ENCODE measurements at places on chromosomes 7 and 10. TPM values are rescaled to one million over a fixed set of nuclear protein-coding genes. Genes with fewer than 3 reads are reported as not detected.

DNA sequence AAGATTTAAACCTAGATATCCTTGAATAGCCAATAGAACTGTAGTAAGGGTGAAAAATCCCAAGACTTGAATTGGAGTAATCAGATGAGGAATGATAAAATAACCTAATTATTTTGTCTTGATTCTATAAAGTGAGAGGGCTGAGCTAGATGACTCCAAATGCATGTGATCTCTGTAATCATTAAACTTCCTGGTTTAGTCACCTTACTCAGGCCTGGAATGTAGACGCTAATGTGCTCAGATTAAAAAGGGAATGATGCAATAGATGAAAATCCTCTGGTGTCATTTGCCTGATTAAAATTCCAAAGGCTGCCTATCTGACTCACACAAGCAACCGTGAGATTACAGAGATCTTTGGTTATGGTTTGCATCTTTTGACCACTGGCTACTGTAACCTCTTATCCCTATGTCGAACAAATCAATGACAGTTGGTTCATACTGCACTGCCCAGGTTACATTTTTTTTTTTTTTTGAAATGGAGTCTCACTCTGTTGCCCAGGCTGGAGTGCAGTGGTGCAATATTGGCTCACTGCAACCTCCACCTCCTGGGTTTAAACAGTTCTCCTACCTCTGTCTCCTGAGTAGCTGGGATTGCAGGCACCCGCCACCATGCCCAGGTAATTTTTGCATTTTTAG lies 2.9 kb upstream of the HKDC1 start:
- no peaks in the 10 kb centered on the region for H3K27me3 ChIP-seq
- H3K27ac ChIP-seq, result no peak overlapping the region
- H3K4me1 ChIP-seq, result peaks cover 34% of the 10 kb centered on the region

GRCh38 chr7:127252778-127253280 lies at the start of gene GRM8:
Gene GRM8 (minus strand): TSS chr7:127252941.
- peaks cover 6% of the 10 kb centered on the region for H3K27me3 ChIP-seq
- DNase-seq, result no peak
- H3K4me3 ChIP-seq, result peak within 1 kb of the TSS; percentile 53

GRCh38 chr10:75035975-75036708 lies 75.3 kb upstream of the SAMD8 start:
- no peak overlapping the region for H3K27ac ChIP-seq
- DNase-seq, result no peak
- peaks cover 6% of the 10 kb centered on the region for H3K36me3 ChIP-seq
- no peaks in the 10 kb centered on the region for H3K4me1 ChIP-seq
- no peak overlapping the region for H3K4me3 ChIP-seq

- no peaks in the 10 kb centered on the region for H3K4me1 ChIP-seq
- H3K36me3 ChIP-seq, result no peaks in the 10 kb centered on the region
- no peak overlapping the region for H3K4me3 ChIP-seq
- no peak overlapping the region for H3K27ac ChIP-seq
- DNase-seq, result no peak
- no peaks in the 10 kb centered on the region for H3K27me3 ChIP-seq
Measured at GRCh38 chr10:94481410-94481809, 64.2 kb upstream of the HELLS start.

- H3K36me3 ChIP-seq, result no peaks in the 10 kb centered on the region
- no peak for DNase-seq
- no peaks in the 10 kb centered on the region for H3K27me3 ChIP-seq
- no peak overlapping the region for H3K4me3 ChIP-seq
- H3K4me1 ChIP-seq, result peaks cover 16% of the 10 kb centered on the region
Measured at GRCh38 chr10:122057841-122058413, 69.0 kb downstream of the TACC2 start.

DNA sequence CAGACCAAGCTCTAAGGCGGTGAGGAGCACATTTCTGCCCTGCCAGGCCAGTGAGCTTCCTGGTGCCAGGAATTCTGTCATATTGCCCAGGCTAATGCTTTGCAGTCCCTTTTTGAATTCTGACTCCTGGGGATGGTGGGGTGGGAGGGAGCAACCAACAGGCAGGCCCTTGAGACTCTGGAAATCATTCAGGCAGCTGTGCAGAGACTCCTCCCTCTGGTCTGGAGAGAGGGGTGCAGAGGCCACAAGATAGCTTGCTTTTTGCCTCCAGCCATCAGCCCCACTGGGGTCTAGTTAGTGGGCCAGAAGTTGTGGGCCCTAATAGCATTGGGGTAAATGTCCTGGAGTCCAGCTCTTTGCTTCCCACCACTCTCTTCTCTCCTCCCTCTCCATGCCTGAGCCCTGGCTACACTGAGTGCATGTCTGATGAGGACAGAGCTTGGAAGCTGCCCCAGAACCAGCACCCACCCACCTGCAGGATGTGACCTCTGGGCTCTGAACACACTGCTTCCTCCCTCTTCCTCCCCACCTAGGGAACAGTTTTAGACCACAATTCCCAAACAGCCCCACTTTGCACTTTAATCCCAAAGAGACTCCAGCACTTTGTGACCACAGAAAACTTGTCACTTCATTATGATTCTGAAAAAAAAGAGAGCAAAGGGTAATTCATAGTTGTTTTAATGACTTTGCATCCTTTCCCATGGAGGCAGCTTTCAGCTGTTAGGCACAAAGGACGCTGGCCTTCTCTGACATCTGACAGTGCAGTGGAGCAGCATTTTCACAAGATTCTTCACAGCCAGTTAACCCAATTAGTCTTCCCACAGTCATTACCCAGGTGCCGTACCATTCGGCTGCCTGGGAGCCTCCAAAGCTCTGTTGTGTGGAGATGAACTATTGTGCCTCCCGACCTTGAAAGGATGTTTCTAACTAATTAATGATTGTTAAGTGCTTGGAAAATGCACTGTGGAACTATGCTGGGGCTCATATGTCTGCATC lies 262.5 kb downstream of the TRIL start:
- H3K4me3 ChIP-seq, result no peak overlapping the region
- no peaks in the 10 kb centered on the region for H3K36me3 ChIP-seq
- peak overlapping the region; percentile 9 for H3K27ac ChIP-seq
- H3K4me1 ChIP-seq, result no peaks in the 10 kb centered on the region
- no peaks in the 10 kb centered on the region for H3K27me3 ChIP-seq

DNA sequence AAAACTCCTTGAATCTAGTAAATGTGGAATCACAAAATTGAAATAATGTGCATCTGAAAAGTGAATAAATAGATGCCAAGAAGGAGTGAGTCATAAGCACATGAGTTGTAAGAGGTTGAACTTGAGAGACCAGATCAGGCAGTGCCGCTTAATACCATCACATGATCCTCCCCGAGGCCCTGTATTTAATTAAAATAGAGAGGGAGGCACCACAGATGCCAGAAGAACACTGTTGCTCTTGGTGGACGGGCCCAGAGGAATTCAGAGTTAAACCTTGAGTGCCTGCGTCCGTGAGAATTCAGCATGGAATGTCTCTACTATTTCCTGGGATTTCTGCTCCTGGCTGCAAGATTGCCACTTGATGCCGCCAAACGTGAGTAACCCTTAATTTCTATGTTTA lies at the start of gene GPNMB:
TSS of gene GPNMB (plus strand) at position 221 of the 400 bp plus-strand sequence. CDS start at position 304, 83 bp downstream.
- H3K4me1 ChIP-seq, result peaks cover 10% of the 10 kb centered on the region
- peak within 1 kb of the TSS; percentile 65 for H3K4me3 ChIP-seq

DNA sequence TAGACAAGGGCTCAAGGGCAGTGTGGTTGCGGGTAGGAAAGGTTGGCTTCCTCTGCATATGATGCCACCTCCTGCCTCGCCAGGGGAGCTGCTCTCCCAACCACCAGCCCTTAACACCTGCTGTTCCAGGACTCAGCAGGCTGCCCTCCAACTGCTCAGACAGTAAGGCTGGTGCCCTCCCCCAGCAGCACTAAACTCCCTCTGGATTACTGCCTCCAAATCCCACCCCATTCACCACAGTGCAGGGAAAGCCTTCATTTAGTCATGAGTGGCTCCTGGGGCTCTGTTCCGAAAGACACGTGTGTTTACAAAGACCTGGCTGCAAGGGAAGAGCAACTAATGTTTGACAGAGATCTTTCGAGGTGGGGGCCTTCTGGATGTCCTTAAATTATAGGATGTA lies 437.2 kb upstream of the MKI67 start:
- no peaks in the 10 kb centered on the region for H3K36me3 ChIP-seq
- DNase-seq, result no peak
- H3K27ac ChIP-seq, result no peak overlapping the region
- no peaks in the 10 kb centered on the region for H3K27me3 ChIP-seq
- no peak overlapping the region for H3K4me3 ChIP-seq

DNA sequence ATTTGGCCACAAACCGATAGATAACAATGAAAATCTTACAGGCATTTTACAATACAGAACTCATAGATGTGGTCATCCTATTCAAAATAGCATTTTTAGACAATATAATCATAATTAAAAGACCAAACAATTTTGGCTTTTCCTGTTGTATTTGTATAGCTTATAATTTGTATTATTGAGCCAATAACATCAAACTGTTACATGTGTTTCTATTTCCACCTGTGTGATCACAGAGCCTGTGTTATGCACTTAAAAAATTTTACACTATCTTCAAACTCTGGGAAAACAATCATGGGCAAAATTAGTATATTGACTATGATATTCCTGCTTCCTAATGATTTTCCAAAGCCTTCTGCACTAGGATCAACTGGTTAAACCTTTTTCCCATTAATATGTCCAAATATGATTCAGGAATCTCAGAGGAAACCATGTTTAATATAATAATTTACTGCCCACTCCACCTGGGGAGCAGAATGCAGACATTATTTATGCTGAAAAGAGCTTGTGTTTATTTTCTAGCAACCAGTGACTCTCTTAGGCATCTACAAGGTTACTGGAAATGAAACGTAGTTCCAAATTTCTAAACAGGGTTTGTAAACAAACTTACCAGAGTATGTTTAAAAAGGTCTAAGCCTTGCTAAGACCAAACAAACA lies 1.7 kb downstream of the RHOBTB1 start:
- no peak for DNase-seq
- H3K4me1 ChIP-seq, result peaks cover 10% of the 10 kb centered on the region
- H3K27me3 ChIP-seq, result no peaks in the 10 kb centered on the region
- no peaks in the 10 kb centered on the region for H3K36me3 ChIP-seq
- peak overlapping the region; percentile 74 for H3K4me3 ChIP-seq

DNA sequence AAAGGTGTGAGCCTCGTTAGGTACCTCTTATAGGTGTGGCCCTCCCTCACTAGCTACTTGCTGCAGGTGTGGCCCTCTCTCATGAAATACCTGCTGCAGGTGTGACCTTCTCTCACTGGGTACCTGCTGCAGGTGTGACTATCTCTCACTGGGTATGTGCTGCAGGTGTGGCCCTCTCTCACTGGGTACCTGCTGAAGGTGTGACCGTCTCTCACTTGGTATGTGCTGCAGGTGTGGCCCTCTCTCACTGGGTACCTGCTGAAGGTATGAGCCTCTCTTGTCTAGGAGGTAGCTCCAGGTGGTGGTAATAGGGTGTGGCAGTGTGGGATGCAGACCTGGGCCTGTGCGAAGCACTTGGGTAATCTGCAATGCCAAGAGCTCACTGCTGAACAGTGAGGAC lies 170.7 kb upstream of the PLPP4 start:
- no peak for DNase-seq
- H3K4me3 ChIP-seq, result no peak overlapping the region
- no peak overlapping the region for H3K27ac ChIP-seq
- H3K36me3 ChIP-seq, result no peaks in the 10 kb centered on the region
- no peaks in the 10 kb centered on the region for H3K4me1 ChIP-seq

GRCh38 chr7:158613481-158613880 lies 25.9 kb upstream of the PTPRN2 start:
- DNase-seq, result no peak
- no peak overlapping the region for H3K4me3 ChIP-seq
- no peaks in the 10 kb centered on the region for H3K36me3 ChIP-seq
- no peak overlapping the region for H3K27ac ChIP-seq
- H3K27me3 ChIP-seq, result no peaks in the 10 kb centered on the region

- no peak overlapping the region for H3K27ac ChIP-seq
- H3K4me1 ChIP-seq, result no peaks in the 10 kb centered on the region
- DNase-seq, result no peak
- no peaks in the 10 kb centered on the region for H3K36me3 ChIP-seq
- H3K27me3 ChIP-seq, result no peaks in the 10 kb centered on the region
Measured at GRCh38 chr10:52357971-52358370, 43.9 kb downstream of the DKK1 start.

GRCh38 chr7:4151926-4152549 lies 530.1 kb upstream of the FOXK1 start:
- no peaks in the 10 kb centered on the region for H3K36me3 ChIP-seq
- no peak overlapping the region for H3K27ac ChIP-seq
- no peak for DNase-seq
- H3K27me3 ChIP-seq, result peaks cover 23% of the 10 kb centered on the region

- no peaks in the 10 kb centered on the region for H3K4me1 ChIP-seq
- DNase-seq, result no peak
- no peaks in the 10 kb centered on the region for H3K36me3 ChIP-seq
- no peaks in the 10 kb centered on the region for H3K27me3 ChIP-seq
- H3K4me3 ChIP-seq, result no peak overlapping the region
Measured at GRCh38 chr7:43234073-43234472, 121.6 kb downstream of the HECW1 start.

DNA sequence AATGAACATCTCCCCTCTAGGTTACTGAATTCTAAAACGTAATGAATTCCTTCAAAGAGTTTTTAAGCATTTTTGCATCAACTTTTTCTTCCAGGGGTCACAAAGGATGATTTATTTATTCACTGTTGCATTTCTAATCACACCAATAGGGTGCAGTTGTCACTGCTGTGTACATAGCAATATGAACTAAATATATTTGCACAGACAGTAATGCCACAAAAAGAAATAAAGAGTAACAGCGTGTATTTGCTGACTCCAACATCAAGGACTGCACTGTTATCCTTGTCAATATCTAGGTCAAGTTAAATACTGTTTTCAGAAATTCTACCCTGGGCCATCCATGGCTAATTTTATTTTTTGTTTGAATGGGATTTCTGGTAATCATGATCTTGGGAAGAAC lies 138.0 kb downstream of the FRMD4A start:
- no peak overlapping the region for H3K27ac ChIP-seq
- no peaks in the 10 kb centered on the region for H3K36me3 ChIP-seq
- no peak for DNase-seq
- H3K27me3 ChIP-seq, result no peaks in the 10 kb centered on the region
- H3K4me3 ChIP-seq, result no peak overlapping the region

GRCh38 chr7:1845536-1846311 lies 175.6 kb downstream of the ELFN1 start:
- no peaks in the 10 kb centered on the region for H3K4me1 ChIP-seq
- no peaks in the 10 kb centered on the region for H3K36me3 ChIP-seq
- no peaks in the 10 kb centered on the region for H3K27me3 ChIP-seq
- no peak overlapping the region for H3K4me3 ChIP-seq
- no peak for DNase-seq

LLCFC1 gene
- total RNA-seq, result not detected

OR13A1 gene
- total RNA-seq, result 0.21 TPM

FAM171A1 gene
- total RNA-seq, result 10.9 TPM

NRCAM gene
- total RNA-seq, result 9.8 TPM

HYAL4 gene
- not detected for total RNA-seq

CPA5 gene
- not detected for total RNA-seq

JAZF1 gene
- 1.3 TPM for total RNA-seq

LBX1 gene
- total RNA-seq, result not detected

SERPINE1 gene
- total RNA-seq, result 2.0 TPM

SLC13A1 gene
- not detected for total RNA-seq

CFAP43 gene
- not detected for total RNA-seq

PON3 gene
- 2.5 TPM for total RNA-seq

BAIAP2L1 gene
- 22.5 TPM for total RNA-seq

All from esophagus squamous epithelium (tissue), 5 donors.